Stimulated activated CD8-positive, alpha-beta memory T cell treated with anti-CD3 and anti-CD28 coated beads, Interleukin-15, amount 100 ng/mL, for 1 hour (primary cell): ENCODE measurements at places on chromosomes 5 and 9.

DNA sequence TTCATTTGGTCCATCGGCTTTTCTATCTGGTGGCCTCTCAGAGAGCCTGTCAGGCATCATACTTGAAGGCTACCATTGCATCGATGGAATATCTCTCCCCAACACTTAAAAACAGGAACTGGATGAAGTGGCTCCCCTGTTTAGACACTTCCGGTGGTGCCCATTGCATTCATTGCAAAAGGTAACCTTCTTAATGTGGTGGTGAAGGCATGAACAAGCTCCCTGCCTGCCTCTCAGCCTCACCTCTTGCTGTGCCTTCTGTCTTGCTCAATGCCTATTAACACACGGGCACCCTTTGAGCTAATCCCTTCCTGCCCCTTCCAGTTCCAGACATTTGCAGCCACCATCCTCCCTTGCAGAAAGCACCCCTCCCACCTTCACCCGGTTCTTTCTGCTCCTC, 233.1 kb upstream of the MSX2 start:
- no peak for DNase-seq

- DNase-seq = no peak
These were observed 1.5 kb upstream of the TMED7 start for GRCh38 chr5:115627295-115627865.

DNA sequence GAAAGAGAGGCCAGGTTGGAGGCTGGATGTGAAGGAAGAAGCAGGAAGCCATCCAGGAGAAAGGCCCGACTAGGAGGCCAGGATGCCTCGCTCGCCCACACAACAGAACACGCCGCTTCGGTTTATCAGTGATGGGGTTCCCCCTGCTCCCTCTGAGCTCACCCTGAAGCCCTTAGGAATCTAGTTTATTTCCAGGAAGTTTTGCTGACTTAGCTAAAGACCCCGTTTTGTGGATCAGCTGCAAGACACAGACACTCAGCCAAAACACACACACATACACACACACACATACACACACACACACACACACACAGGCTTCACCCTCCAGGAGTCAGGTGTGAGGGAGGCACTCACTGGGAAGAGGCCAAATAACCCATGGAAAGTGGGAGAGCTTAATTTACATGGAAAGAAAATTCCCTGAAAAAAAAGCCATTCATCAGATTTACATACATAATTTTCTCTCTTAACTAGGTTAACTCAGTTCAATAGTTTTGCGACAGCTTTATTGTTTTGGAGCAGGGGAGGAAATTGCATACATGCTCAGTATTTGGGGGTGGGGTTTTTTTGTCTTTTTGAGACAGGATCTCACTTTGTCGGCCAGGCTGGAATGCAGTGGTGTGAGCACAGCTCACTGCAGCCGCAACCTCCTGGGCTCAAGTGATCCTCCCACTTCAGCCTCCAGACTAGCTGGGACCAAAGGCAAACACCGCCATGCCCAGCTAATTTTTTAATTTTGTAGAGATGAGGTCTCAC, 92.7 kb upstream of the HAND1 start:
- DNase-seq = no peak

DNA sequence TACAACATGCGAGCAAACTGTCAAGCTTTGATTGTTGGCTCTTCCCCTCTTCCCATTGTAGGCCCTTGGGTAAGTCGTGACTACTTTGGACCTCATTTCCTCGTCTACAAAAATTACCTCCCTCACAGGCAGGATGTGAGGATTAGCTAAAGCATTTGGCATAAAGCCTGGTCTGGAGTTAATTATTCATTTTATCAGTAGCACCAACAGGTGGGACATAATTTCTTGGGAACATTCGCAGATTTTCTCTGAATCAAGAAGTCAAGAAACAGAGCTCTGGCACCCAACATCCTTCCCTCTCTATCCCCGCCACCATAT, 39.9 kb upstream of the SEMA6A start:
- no peak for DNase-seq

DNA sequence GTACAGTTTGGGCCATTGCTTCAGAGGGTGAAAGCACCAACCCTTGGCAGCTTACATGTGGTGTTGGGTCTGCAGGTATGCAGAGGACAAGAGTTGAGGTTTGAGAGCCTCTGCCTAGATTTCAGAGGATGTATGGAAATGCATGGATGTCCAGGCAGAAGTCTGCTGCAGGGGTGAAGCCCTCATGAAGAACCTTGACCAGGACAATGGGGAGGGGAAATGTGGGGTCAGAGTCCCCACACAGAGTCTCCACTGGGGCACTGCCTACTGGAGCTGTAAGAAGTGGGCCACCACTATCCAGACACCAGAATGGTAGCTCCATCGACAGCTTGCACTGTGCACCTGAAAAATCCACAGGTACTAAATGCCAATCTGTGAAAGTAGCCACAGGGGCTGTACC, 113.6 kb upstream of the SPATA31C2 start:
- DNase-seq = no peak

DNA sequence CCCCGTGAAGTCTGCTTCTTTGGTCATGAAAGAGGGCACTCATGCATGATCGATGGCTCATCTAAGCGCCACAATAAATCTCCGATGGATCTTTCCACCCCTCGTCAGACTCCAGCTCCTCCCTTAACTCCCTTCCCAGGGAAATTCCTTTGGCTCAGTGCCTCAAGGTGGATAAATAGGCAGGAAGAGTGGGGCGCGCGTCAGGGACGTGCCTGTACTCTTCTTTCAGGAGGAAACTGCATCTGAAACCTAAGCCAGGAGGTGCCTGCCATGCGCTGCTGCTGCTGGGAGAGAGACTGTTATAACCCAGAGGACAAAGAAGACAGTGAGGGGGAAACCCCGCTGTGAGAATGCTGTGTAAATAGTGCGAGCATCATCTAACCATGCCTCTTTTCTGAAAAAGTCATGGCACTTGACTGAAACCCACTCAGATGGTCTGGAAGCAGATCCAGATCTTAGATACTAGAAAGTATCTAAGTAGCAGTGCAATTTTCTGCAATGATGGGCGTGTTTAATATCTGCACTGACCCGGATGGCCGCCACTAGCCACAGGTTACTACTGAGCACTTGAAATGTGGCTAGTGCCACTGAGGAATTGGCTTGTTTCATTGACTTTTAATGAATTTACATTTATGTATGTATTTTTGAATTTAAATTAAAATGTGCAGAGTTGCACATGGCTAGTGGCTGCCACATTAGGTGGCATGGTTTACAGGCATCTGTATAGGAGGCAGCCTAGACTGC, 120.3 kb upstream of the BASP1 start:
- DNase-seq = no peak

- DNase-seq = no peak
These were observed 67.1 kb upstream of the UNC5A start for GRCh38 chr5:176743136-176743861.

DNA sequence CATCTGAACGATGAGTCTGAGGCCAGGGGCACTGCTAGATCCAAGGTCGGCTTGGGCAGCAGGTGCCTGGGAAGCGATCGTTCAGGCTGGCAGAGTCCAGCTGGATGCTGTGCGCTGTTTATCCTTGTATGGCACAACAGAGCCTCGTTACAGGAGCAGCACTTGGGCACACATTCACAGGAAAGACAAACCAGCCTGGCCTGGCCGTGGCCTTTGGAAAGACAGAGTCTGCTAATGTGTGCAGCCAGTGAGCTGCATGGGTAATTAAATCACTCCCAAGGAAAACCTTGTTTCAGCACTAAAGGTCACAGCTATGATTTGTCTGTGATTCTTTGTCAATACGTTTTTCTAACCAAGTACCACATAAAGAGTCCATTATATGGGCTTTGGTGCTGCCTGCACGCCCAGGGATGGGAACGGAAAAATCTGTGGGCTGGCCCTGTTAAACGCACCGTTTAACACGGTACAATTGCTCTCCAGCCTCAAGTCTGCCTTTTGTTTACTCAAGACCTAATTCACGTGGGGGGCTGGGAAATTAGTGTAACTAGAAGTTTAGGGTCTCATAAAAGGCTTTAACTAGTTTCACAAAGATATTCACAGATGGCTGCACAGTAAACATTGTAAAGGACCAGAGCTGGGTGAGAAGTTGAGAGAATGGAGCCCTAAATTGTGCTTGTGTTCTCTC, 509.3 kb downstream of the KDM4C start:
- DNase-seq = no peak

- no peak for DNase-seq
These were observed 42.9 kb downstream of the ADGRV1 start for GRCh38 chr5:90601468-90601867.

DNA sequence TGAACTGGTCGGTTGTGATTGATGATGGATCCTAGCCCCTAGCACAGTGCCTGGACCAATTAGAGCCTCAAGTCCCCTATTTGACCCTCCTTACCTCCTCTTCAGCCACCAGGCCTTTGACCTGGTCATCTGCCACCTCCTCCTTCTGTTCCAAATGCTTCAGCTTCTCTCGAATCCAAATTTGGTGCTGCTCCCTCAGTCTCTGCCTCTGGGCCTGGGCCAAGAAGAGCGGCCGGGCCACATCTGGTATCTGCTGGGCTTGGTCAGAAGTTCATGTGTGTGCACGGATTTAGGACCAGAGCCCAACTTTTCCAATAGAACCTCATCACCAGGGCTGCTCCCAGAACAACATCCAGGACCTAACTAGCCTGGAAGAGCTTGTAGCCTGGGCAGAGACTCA, 6.5 kb downstream of the SLC35A4 start:
- no peak for DNase-seq

DNA sequence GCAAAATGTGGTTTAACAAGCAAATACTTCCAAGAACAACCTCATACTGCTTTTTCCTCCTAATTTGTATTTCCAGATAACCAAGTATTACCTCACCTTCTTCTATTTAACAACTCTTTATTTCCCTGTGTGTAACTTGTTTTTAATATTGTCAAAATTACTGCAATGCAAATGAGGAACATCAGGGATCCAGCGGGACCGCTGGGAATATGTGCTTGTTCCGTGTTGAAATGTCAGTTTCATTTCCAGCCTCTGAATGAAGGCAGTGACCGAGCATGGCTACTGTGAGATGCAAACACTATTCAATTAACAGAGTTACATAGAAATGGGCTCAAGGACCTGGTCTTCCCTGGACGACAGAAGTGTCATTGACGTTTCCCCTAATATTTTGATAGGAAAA, 110.8 kb upstream of the CTSL start:
- DNase-seq = no peak

- DNase-seq = no peak
These were observed 215.4 kb downstream of the NR3C1 start for GRCh38 chr5:143188083-143188482.

DNA sequence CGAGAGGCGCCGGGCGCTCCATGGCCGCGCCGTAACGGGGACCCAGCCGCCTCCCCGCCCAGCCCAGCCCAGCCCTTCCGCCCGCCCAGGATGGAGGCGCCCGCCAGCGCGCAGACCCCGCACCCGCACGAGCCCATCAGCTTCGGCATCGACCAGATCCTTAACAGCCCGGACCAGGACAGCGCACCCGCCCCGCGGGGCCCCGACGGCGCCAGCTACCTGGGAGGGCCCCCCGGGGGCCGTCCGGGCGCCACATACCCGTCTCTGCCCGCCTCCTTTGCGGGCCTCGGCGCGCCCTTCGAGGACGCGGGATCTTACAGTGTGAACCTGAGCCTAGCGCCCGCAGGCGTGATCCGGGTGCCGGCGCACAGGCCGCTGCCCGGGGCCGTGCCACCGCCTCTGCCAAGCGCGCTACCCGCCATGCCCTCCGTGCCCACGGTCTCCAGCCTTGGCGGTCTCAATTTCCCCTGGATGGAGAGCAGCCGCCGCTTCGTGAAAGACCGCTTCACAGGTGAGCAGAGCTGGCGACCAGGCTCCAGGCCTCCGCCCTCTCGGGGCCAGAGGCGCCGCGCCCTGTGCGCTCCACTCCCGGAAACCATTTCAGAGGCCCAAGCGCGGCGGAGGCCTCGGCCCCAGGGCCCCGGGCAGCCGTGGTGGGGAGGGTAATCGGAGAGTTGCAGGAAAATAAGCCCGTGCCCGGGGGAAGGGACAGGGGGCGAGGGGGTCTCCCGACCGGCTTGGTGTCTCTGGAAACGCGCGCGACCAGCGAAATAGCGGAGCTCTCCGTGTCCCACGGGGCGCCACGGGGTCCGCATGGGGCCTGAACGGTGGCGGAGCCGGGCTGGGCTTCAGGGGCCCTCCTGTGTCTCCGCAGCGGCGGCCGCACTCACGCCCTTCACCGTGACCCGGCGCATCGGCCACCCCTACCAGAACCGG, 496 bp downstream of the TLX3 start:
- no peak for DNase-seq

- no peak for DNase-seq
These were observed 85.9 kb downstream of the RASGRF2 start for GRCh38 chr5:81046041-81046440.

DNA sequence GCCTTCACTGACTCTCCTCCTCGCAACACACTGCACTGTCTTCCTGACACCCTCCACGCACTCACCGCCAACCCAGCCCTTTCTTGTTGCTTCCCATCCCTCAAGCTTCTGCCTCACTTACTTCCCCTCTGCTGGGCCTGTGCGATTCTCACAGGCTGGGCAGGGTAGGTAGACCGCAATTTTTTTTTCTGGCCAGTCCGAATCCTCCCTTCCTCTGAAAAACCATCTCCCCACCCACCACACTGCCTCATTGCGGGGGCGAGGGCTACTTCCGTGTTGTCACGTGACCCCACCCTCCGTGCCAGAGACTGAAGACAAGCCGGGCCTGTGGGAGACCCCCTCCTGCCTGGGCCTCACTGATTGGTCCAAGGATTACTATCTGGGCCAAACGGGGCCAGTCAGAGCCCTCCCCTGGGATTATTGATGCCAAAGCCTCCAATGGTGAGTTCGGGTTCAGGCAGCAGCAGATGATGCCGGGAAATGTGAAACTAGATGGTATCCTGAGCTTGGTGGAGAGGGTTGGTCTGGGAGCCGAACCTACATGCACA, 73.1 kb downstream of the STK10 start:
- DNase-seq = peak; percentile 34

DNA sequence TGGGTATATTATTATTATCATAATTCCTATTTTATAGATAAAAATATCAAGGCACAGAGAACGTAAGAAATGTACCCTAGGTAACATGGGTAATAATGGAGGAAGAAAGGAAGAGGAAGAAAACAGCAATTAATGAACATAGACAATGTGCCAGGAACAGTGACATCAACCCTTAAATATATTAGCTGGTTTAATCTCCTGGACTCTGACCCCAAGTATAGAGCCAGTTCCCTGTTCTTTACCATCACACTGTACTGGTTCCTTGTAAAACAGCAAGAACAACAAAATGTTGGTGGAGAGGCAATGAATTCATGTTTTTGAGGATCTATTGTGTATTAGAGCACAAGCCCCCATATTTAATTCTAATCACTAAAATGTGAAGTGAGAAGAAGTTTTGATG, 192.1 kb downstream of the SMC2 start:
- DNase-seq = no peak

GRCh38 chr5:1882337-1883119, at the start of gene IRX4:
Gene IRX4, minus strand, starts transcription at chr5:1882925. Its CDS starts 278 bp downstream, at chr5:1882647.
- DNase-seq = no peak

GRCh38 chr9:101458963-101459631, 23.5 kb upstream of the ALDOB start:
- no peak for DNase-seq

GRCh38 chr9:133637451-133638055, 1.4 kb downstream of the DBH start:
- no peak for DNase-seq

- DNase-seq = no peak
These were observed 37.1 kb downstream of the MAP3K1 start for GRCh38 chr5:56852228-56853000.
